ENCODE measurements at places on chromosomes 11 and 22. TPM values are rescaled to one million over a fixed set of nuclear protein-coding genes. Genes with fewer than 3 reads are reported as not detected.

Gene SCT
- polyA plus RNA-seq = 0.93 TPM

Gene ALX4
- polyA plus RNA-seq = 0.39 TPM

Gene PKDREJ
- 0.53 TPM for polyA plus RNA-seq

Gene PIM3
- polyA plus RNA-seq = 25.1 TPM

Gene CCDC73
- polyA plus RNA-seq = 0.36 TPM

- no peak for DNase-seq
These were observed 28.7 kb downstream of the SNU13 start for GRCh38 chr22:41659941-41660340.

- no peak for DNase-seq
These were observed 246.5 kb downstream of the CADM1 start for GRCh38 chr11:115257678-115258077.

GRCh38 chr22:48444320-48445112 is 1383.2 kb downstream of the BRD1 start:
- no peak for DNase-seq

DNA sequence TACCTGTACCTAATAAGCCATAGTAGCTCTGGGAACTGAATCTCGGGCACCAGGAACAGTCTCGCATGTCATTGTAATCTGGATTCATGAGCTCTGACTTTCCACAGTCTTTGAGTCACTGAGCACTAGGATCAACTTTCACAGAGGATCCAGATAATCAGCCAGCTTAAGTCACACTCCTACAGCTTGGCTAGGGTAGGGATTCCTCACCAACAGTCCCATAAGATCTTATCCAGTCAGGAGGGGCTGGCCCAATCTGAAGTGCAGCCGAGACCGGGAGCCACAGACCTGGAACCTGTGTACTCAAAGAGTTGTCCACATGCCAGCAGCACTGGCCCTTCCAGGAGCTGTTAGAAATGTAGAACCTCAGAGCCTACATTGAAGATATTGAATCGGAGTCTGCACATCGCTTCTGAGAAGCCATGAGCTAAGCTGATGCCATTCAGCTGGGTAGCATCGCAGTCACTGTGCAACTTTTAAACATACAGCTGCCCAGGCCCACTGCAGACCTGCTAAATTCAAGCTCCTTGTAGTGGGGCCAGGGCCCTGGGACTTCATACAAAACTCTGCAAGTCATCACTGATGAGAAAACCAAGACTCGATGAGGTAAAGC is 538.8 kb upstream of the B3GAT1 start:
- no peak for DNase-seq

DNA sequence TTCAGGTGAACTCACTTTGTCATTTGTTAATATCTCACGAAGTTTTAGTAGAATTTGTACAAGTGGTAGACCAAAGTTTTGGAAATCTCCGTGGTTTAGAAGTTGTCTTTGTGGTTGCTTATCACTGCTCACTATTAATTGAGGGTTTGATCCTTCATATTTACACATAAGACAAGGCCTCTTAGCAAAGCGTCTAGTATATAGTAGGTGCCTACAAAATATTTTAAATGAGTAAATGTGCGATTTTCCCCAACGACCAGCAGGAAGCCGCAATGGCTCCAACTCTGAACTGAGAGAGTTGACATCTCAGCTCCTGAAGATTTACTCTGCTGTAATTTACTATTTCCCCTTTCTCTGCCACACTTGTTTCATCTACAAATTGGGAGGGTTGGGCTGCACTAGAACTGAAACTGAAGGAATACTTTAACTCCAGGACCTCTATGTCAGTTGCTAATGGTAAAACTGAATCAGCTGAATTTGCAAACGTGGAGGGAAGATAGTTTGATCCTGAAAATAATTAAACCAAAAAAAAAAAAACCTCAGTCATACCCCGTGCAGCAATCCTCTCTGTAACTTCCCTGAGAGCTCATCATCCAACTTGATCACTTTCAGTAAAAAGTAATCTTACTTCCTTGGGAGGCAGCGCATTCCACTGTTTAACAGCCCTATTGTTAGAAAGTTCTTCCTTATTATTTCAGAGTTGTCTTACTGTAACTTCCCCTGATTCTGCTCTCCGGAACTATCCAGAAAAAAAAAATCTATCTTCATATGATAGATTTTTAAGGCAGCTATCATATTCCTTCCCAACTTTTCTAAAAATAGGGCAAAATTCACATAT is 1.3 kb upstream of the SBF2 start:
- no peak for DNase-seq

DNA sequence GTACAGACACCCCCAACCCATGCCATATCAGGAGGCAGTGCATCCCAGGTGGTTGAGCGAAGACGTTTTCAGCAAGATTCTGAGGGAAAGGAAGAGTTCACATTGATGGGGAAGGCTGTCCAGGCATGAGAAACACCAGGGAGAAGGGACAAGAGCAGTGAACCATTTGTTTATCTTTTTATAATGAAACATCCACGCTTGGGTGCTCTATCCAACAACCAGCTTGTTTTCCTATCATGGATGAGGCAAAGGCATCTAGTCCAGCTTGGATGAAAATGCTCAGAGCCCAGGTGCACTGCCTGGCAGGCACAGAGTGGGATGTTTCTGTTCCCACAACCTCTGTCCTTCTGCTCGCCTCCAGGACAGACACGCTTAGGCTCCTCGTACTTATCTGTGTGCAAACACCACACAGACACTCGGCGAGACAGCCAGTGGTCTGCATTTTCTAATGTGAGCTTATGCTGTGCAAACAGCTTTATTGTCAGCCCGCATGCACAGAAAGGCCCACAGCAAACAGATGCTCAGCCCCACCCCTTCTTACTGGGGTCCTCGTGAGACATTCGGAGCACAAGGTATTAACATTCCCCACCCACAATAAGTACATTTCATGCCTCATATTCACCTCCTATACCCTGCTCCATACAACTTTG is 45.4 kb upstream of the NTM start:
- no peak for DNase-seq

DNA sequence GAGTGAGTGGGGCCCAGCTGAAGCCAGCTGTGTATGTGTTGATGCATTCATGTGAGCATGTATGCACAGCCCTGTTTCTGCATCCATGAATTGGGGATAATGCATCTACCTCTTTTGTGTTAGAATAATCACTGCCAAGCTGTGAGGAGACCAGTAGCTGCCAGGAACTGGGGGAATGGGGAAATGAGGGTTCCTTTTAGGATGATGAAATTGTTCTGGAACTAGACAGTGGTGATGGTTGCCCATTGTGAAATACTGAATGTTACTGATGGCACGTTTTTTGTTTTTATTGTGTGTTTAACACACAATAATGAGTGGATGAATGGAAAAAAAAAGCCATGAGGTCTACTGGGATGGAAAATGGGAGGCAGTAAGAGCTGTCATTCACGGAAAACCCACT is 45.3 kb upstream of the WNT11 start:
- no peak for DNase-seq

- DNase-seq = no peak
These were observed 731.5 kb downstream of the NTM start for GRCh38 chr11:132101881-132102280.

DNA sequence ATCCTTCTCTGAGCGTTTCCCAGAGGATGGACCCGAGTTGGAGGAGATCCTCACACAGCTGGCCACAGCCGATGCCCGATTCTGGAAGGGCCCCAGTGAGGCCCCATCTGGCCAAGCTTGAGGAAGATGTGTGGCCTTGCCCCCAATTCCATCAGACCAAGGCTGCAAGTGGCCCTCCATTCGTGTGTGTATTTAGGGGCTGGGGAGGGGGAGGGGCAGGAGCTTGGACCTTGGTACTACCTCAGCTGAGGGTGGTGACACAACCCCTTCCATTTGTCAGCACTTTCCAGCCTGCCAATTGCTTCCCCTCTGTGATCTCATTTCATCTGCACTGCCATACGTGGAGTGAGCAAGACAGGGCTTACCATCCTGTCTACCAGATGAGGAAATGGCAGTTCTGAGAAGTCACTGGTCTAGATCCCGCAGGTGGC is 1.3 kb upstream of the BBS1 start:
- no peak for DNase-seq

GRCh38 chr22:23226497-23226850 is 46.2 kb downstream of the BCR start:
- no peak for DNase-seq

- DNase-seq = no peak
These were observed 12.4 kb downstream of the C1QTNF6 start for GRCh38 chr22:37175414-37176281.

- no peak for DNase-seq
These were observed 347.8 kb upstream of the B3GAT1 start for GRCh38 chr11:134759855-134760254.

GRCh38 chr22:41380993-41381328 is 781 bp upstream of the TEF start:
- no peak for DNase-seq

Data from renal cortex interstitium (tissue), 15 donors.